Neural progenitor cell (in vitro differentiated cells): ENCODE measurements at places on chromosomes 7 and 10. TPM values are rescaled to one million over a fixed set of nuclear protein-coding genes. Genes with fewer than 3 reads are reported as not detected.

GRCh38 chr10:24771943-24772694 lies 48.4 kb upstream of the ARHGAP21 start:
- DNase-seq: no peak

GRCh38 chr7:127413326-127413725 lies 20.8 kb upstream of the ZNF800 start:
- no peak for DNase-seq

DNA sequence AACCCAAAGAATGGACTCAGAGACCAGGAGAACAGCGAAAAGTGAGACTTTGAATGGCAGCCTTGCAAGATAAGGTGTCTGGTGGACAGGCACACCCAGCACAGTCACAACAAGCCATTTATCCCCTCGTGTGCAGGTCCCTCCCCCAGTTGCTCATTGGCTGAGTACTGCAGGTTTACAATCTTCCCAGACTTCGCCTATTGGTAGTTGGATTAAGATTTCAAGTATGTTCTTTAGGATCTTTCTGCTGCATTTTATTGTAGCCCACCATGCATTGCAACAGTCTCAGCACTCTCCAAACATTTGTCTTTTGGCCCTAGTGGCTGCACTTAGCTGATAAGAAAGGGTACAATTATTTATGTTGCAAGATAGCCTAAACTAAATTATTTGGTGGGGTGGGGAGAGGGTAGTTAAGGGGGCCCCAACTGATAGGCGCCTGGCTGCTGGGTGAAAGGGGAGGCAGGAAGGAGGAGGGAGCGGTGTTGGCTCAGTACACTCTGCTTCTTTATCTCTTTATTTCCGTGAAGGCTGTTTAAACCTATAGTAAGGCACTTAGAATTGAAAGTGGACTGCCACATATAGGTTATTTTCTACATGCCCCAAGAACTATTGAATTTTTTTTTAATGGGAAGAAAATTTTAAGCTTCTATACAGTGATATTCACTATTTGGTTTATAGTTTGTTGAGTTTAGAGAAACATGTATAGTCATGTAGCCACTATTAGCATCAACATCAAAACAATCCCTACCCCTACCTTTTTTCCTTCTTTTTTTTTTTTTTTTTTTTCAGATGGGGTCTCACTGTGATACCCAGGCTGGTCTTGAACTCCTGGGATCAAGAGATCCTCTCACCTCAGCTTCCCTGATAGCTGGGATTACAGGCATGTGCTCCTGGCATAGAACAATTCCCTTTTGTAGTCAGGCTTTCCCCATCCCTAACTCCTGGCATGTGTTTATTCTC lies 54.2 kb downstream of the GUSB start:
- DNase-seq: no peak

DNA sequence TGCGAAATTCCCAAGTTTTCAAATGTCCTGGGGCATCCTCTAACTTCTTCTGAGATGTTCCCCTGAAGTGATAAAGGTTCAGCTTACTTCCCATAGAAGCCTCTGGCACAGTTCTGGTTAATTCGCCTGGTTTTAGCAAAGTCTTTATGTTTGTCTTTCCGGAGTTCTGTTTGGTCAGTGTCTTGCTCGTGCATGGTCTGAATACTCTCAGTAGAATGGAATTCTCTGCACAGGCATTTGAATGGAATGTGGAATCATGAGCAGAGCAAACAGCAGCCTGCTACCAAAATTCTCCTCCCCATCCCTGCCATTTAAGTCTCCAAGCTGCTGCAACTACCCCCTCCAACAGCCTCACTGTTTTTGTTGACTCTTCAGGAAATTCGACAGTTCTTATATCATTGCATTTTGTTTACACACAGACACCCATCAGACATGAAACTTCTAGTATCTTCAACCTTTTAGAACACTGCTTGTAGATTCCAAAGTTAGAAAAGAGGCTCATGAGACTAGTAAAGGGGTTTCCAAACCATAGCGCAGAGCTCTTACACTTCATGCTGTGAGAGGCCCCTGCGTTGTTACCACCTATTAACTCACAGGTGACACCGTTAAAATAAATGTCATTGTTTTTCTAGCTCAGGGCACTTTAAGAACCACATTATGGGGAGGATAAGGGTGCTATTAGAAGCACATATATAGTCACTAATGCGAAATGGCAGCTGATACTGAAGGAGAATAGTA lies 129.7 kb downstream of the PLCE1 start:
- peak; percentile 48 for DNase-seq

GRCh38 chr7:44438816-44439215 lies 51.6 kb downstream of the NUDCD3 start:
- no peak for DNase-seq

Gene ZNF239
- 7.1 and 16.9 TPM in 2 replicates for total RNA-seq

GRCh38 chr7:123655614-123656013 lies at the start of gene LMOD2:
Gene LMOD2, plus strand, starts transcription at chr7:123655866. Its CDS starts 98 bp downstream, at chr7:123655964.
- no peak for DNase-seq

Gene TFEC
- total RNA-seq: 0.03 and 0.06 TPM in 2 replicates

Gene SNX10
- 19.5 and 29.6 TPM in 2 replicates for total RNA-seq

DNA sequence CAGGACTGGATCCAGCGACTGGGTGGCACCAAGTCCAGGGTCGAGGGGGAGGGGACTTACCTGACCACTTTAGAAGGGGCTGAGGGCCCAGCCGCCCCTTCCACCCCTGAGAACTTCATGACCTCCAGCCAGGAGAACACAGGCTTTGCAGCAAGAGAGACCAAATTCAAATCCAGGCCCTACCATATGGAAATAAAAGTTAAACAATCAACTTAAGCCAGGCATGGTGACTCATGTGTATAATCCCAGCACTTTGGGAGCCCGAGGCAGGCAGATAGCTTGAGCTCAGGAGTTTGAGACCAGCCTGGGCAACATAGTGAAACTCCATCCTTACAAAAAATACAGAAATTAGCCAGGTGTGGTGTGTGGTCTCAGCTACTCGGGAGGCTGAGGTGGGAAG lies 61.9 kb downstream of the COL13A1 start:
- no peak for DNase-seq

DNA sequence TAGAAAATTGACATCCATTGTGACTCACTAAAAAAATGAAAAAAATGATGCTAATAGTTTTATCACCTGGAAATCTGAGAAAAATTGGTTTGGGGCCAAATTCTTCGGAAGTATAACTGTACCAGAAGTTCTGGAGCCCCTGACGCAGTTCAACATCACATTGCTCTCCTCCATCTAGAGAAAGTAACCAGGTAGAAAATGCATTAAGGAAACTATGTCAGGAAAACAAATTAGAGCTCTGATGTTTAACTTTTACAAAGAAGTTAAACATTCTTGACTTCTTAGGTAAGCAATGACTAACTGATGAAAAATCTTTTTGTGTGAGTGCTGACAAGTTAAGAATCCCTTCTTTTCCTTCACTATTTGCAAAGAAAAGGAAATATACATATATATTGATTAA lies 61.1 kb upstream of the TMEM196 start:
- no peak for DNase-seq

Gene C10orf88
- 11.4 and 17.7 TPM in 2 replicates for total RNA-seq

Gene KCNH2
- 2.6 and 11.1 TPM in 2 replicates for total RNA-seq

- DNase-seq: no peak
These were observed 474.9 kb downstream of the KCNMA1 start for GRCh38 chr10:77162697-77163096.

- peak; percentile 70 for DNase-seq
These were observed 4.4 kb upstream of the PDLIM1 start for GRCh38 chr10:95295031-95295755.

- DNase-seq: peak; percentile 42
These were observed 51.2 kb downstream of the PDK4 start for GRCh38 chr7:95545007-95545615.

Gene LZTS2
- 34.7 and 111 TPM in 2 replicates for total RNA-seq

Gene FKBP6
- total RNA-seq: not detected in 2 replicates

GRCh38 chr10:63268149-63268797 lies 135.1 kb downstream of the NRBF2 start:
- DNase-seq: peak; percentile 57

Gene CFAP43
- 2.7 TPM in 2 replicates for total RNA-seq

Gene CALHM1
- 0.06 TPM in 1 of 2 replicates, not detected in the other for total RNA-seq

GRCh38 chr7:135285547-135286233 lies 52.1 kb downstream of the STRA8 start:
- no peak for DNase-seq

- DNase-seq: no peak
These were observed 510.5 kb upstream of the AKR1E2 start for GRCh38 chr10:4315551-4315950.

GRCh38 chr10:61623161-61623560 lies 39.6 kb upstream of the CABCOCO1 start:
- no peak for DNase-seq

Gene LDB3
- total RNA-seq: 0.03 TPM in 1 of 2 replicates, not detected in the other

DNA sequence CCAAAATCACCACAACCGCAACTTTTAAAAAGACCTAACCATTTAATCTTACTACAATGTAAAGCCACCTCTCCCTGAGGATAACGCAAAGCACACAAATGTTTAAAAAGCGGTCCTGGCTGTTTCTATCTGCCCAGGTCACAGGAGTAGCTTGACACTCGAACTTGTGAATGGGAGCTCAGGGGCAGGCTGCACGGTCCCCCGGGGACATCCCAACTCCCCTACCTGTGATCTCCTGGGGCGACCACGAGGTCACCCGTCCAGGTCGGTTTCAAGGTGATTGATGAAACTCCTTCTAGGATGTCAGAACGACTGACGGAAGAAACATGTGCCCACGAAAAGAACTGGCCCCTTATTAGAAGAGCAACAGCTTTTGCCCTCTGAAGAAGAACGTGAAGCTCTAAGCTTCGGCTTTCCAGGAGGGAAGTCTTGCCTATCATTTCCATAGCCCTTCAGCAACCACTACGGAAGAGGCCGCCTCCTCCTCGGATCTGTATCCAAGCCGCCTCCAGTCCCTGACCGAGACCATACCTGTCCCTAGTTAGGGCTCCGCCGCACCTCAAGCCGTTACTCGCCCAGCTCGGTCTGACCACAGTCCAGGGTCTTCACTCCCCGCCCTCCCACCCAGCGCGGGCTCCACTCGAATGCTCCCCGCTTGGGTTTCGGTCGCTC lies 459 bp downstream of the CYCS start:
- DNase-seq: peak; percentile 11

- DNase-seq: no peak
These were observed 56.6 kb downstream of the PARD3 start for GRCh38 chr10:34758447-34758996.

Gene C1GALT1
- total RNA-seq: 37.0 and 59.2 TPM in 2 replicates

- DNase-seq: no peak
These were observed 17.6 kb upstream of the GPR26 start for GRCh38 chr10:123648595-123648994.

Gene CHRM2
- not detected in 2 replicates for total RNA-seq

DNA sequence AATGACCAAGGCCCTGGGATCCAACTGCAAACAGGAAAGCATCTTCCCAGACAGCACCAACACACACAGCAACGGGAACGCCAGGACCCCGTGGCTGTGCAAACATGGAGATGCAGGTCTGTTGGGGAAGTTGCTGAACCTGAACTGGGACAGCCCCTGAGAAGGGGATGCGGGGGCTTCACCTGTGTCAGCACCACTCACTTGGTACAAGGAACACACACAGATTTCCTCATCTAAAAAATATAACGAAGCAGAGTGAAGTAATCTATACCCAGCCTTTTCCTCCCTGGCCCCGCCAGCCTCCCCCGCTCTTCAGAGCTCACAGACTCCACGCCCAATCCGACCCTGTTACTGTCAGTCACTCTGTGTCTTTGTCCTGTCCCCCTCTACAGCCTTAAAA lies 93.0 kb downstream of the PTPRN2 start:
- no peak for DNase-seq

- no peak for DNase-seq
These were observed 3.0 kb upstream of the STMP1 start for GRCh38 chr7:135659159-135659846.

DNA sequence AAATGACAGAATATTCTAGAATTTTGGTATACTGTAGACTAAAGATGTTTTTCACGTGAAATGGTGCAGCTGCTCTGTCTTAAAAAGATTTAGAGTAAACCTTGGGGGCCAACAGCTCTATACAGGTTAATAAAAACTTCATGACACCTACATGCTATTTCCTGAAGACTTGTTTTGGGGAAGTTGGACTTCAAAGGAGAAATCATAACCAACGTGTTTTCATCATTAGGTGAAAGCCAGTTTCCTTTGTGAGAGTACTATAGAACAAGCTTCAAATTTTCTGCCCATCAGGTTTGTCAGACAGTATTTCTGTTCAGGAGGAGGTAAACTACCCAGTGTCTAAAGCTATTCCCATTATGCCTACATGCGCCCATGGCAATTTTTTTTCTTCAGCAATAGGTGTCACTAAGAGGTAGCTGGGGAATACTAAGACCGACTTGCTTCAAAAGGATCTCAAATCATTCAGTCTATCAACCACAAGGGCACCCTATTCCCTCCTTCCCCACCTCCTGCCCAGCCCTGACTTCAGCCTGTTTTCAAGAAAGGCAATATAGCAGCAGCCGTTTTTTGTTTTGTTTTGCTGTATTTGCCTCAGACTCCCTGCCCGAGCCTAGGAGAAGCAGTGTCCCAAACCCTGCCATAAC lies 237.3 kb upstream of the SP8 start:
- DNase-seq: peak; percentile 18

Gene FANK1
- 5.5 and 12.5 TPM in 2 replicates for total RNA-seq

- peak; percentile 43 for DNase-seq
These were observed 73.4 kb upstream of the FAM13C start for GRCh38 chr10:59435707-59436106.

Gene TMEM176A
- total RNA-seq: 0.62 TPM in 1 of 2 replicates, not detected in the other

DNA sequence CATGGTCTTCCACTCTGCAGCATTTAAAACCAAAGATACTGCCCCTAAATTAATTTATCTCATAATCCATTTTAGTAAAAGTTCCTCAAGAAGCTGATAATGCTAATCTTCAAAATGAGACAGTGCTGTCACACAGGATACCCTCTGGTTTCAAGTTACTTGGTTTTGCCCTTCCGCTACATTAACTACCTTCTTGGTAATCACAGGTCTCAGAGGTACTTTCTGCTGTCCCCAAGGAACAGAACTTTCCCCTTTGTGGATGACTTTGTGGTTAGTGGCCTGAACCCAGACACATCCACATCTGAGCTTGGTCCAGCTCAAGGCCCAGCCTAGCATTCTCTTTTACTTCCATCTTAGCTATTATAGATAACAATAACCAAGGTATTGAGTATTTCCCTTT lies 88.8 kb upstream of the TMEM26 start:
- DNase-seq: no peak

Gene CYP3A7
- total RNA-seq: not detected in 2 replicates

Gene PDSS1
- 15.0 and 17.2 TPM in 2 replicates for total RNA-seq

GRCh38 chr7:26880852-26881251 lies 16.5 kb upstream of the SKAP2 start:
- no peak for DNase-seq

GRCh38 chr7:134691546-134692343 lies 45.1 kb downstream of the BPGM start:
- no peak for DNase-seq
